ENCODE measurements at places on chromosomes 3 and 15.

DNA sequence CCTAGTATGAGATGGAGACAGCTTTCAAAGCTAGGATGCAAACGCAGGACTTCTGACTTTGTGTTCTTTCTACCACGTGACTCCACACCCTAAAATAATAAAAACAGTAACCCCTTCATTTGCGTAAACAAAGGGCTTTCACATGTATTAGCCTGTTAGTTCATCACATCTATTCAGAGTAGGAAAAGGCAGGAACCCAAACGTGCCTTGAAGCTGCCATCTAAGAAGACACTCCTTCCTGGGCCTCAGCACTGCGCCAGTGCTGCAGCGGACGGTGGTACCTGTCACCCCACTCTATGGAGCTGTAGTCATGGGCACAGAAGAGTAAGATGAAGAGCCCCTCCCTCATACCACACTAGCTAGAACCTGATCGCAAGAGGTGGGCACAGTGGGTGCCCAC lies 34.3 kb downstream of the PLD1 start:
- DNase-seq, result no peak

DNA sequence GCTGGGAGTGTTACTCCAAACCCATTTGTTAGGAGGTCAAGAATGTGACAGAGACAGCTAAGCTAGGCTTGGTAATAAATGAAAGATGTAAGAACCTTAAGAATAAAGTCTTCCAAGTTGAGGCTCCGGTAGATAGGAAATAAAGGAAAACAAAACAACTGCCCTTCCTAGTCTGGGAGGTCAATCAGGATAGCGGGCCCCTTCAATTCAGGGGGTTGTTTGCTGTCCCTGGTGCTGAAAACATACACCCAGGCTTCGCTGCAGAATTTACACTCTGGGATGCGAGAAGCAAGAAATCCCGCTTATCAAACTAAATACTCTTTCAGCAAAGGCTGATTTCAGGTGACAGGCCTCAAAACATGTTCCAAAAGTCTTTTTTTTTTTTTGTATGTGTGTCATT lies 393.4 kb downstream of the NTRK3 start:
- DNase-seq, result no peak

GRCh38 chr3:23592961-23593931 lies 212.5 kb upstream of the UBE2E1 start:
- no peak for DNase-seq

- no peak for DNase-seq
These were observed 10.2 kb upstream of the CA12 start for GRCh38 chr15:63391669-63392360.

DNA sequence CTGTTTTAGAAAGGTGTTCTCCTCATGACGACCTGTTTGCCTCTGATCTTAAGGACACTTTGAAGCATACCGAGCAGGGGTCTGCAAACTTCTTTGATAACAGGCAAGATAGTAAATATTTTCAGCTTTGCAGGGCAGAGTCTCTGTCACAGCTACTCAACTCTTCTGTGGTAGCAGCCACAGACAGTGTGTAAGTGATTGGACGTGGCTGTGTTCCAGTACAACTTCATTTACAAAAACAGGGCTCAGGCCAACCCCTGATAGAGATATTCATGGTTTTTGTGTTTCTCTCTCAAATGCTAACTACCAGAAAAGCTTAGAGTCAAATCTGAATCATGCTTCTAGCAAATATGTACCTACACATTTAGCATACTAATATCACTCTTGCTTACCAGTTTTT lies 51.5 kb downstream of the TGFBR2 start:
- DNase-seq, result no peak

DNA sequence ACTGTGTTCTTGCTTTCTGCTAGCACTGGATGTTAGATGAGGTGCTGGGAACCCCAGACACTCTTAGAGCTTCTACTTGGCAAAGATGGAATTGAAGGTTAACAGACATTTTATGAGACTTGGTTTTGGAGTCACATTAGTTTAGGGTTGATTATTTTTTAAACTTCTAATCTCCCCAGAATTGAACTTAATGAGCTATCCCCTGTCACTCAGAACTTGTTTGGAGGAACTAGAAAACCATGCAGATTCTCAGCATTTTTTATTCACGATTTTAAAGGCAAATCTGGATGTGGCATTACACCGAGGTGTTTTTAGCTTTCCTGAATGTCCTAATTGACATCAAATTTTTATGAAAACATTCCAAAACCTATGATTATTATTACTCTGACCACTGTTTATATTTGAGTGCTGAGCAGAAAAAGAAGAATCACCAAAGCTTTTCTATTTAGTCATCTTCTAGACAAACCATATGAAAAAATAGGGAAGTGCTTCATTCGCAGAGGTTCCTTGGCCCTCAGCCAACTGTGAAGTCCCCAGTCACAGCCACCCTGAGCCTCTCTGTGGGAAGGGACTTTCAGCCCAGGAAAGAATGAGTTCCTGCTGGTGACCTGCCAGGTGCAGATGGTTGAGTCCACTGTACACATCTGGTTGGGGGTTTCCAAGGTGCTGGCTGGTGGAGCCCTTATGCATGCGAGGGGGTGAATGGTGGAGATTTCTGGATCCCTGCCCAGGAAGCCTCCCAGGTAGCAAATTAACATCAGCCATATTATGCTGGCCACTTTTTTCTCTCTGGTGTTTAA lies 196.0 kb upstream of the TOPAZ1 start:
- peak; percentile 96 for DNase-seq
